ENCODE measurements at places on chromosomes 13 and 19.

DNA sequence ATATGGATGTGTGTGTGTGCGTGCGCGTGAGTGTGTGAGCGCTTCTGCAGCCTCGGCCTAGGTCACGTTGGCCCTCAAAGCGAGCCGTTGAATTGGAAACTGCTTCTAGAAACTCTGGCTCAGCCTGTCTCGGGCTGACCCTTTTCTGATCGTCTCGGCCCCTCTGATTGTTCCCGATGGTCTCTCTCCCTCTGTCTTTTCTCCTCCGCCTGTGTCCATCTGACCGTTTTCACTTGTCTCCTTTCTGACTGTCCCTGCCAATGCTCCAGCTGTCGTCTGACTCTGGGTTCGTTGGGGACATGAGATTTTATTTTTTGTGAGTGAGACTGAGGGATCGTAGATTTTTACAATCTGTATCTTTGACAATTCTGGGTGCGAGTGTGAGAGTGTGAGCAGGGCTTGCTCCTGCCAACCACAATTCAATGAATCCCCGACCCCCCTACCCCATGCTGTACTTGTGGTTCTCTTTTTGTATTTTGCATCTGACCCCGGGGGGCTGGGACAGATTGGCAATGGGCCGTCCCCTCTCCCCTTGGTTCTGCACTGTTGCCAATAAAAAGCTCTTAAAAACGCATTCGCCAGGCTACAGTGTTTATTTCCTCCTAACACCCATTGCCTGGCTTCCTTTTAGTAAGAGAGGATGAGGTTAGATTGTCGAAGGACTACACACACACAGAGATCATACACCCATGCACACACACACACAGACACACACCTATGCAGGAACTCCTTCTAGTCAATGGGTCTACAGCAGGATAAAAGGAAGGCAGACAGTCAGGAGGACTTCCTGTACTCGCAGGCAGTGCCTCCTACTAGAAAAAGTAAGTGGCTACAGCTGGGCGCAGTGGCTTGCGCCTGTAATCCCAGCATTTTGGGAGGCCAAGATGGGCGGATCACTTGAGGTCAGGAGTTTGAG is 7.1 kb downstream of the FOSB start:
- DNase-seq = no peak

- no peak for DNase-seq
These were observed 836 bp upstream of the BST2 start for GRCh38 chr19:17406046-17406886.

GRCh38 chr19:39265321-39265916 is 2.8 kb upstream of the IFNL2 start:
- no peak for DNase-seq

DNA sequence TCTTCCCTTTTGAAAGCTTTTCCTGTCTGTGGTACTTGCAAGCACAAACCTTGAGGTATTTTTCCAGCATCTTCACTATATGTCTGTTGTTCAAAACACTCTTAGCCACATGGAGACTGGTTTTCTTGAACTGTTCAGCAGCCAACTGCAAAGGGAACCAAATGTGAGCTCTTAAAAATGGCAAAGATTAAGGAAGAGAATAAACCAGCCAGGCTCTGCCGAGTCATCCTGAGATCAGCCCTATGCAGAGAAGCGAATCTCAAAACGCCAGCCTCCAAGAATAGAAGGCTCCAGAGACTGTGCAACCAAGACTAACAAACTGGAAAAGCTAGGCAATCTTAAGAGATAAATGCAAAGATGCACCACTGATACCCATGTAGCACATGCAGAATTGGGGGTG is 20.7 kb downstream of the AKAP8 start:
- no peak for DNase-seq

GRCh38 chr19:45400192-45400591 is 4.7 kb downstream of the PPP1R13L start:
- no peak for DNase-seq

DNA sequence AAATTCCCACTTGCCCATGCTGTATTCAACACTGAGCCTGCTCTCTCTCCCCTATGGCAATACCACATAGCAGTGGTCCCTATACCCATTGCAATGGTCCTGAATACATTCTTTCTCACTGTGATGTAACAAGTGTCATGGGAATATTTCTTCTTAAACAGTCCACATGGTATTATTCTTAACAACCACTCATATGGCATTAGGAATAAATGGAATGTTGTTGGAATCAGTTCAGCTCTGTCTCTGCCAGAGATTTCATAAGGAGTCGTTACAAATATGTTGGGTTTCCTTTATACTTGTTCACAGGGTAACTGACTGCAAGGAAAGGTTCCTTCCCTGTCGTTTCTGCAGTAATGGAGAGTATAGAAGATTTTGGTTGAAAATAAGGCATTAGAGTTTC is 128.3 kb upstream of the SPATA13 start:
- no peak for DNase-seq

DNA sequence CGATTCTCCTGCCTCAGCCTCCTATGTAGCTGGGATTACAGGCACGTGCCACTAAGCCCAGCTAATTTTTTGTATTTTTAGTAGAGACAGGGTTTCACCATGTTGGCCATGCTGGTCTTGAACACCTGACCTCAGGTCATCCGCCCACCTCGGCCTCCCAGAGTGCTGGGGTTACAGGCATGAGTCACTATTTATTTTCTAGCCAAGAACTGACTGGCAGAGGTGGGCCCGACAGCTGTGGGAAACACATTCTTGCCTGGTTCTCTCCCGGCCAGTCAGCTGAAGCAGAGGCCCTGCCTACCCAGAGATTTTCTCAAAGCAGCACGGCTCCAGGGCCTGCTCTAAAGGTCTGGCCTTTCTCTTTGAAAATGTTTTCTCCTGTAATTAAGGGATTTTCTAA is 108.0 kb downstream of the KCTD15 start:
- DNase-seq = no peak

DNA sequence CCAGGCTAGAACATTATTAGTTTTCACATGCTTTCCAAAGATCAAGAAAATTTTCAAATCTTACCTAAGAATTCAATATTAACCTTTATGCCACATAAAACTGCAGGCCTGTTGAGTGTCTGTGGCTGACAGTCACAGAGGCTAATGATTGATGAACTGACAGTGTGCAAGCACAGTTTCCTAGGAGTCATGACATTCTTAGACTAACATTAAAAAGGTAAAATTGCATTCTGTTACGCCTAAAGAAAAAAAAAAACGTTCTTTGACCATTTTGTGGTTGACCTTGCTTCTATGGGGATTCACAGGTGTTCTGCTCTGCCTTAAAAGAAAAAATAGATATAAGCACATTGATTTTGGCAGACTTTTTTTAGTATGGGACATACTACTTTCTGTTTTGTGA is 1776.2 kb downstream of the PCDH9 start:
- no peak for DNase-seq

- DNase-seq = no peak
These were observed 13.5 kb upstream of the GAS6 start for GRCh38 chr13:113877149-113877990.

DNA sequence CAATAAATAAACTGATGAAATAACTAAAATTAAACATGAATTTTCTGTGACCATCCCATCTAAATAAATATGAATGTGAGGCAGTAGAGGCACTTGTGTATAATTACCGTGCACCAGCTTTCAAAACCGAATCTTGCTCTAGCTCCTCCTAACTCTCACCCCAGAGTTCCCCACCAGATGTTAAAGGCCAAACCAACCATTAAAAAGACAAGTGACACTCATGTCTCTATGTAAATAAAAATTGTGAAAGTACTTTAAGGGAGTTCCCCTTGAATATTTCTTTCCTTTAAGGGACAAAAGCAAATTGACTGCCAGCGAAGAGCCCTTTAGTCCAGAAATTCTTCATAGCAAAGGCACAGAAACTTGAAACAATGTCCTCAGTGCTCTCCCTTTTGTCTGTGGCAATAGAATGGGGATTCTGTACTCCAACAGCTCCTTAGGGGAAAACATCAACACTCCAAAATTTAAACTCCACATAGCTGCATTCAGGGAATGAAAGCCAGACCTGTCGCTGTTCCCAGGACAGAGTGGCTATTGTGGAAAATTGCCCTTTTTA is 101.7 kb upstream of the SOX21 start:
- DNase-seq = no peak

DNA sequence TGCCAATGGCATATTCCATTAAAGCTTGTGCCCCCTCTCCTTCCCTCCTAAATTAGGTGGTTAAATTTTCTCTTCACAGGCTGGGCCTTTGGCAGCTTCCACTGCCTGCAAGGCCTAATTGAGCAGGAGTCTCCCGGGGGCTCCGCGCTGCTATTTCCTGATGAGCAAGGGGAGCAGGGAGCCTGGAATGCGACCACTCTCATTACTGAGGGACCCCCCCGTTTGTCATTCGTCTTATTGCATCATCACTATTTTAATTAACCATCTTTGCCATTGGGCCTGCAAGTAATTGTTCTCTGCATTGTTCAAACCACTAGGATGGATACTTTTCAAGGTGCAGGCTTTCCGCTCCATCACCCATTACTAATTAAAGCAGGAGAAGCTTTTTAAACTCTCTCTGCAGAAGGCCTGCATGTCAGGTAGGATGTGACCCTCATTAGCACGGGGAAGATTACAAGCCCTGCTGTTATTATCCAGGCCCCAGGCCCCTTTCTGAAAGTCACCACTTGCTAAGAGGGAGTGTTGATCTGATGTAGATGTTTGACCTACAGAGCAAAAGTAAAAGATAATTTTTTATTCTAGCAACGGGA is 142.3 kb downstream of the OXGR1 start:
- no peak for DNase-seq

DNA sequence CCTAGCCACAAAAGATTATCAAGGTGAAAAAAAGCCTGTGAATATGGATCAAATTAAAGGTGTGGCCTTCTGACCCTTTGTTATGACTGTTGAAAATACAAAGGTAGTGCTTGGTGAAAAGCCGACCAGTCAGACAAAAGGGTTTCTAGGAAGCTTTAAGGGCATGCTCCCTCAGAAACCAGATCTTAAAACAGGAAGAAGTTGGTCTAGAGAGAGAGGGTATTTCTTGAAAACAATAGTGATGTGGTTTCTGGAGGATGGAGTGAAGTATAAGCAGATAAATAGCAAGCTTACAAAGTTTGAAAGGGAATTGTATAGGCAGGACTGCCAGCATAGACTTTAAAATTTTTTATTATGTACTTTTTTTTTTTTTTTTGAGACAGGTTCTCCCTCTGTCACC is 5.0 kb upstream of the EID2 start:
- DNase-seq = no peak

DNA sequence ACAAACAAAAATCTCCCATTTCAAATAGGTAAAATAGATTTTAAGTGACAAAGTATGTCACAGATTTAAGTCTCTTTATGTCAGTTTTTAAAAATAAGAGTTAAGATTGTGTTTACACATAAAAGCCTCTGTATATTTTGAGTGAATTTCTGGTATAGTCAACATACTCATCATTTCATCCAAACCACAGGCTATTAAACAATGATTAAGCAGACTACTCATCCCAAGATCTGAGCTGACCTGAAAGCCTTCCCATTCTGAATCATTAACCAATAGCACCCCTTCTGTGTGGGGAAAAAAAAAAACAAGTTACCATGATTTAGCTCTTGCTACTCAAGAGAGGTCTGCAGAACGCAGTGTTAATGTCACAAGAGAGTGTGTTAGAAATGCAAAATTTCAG is 284.4 kb upstream of the NBEA start:
- no peak for DNase-seq

GRCh38 chr19:2270157-2270422 is 11.9 kb downstream of the PEAK3 start:
- DNase-seq = no peak

DNA sequence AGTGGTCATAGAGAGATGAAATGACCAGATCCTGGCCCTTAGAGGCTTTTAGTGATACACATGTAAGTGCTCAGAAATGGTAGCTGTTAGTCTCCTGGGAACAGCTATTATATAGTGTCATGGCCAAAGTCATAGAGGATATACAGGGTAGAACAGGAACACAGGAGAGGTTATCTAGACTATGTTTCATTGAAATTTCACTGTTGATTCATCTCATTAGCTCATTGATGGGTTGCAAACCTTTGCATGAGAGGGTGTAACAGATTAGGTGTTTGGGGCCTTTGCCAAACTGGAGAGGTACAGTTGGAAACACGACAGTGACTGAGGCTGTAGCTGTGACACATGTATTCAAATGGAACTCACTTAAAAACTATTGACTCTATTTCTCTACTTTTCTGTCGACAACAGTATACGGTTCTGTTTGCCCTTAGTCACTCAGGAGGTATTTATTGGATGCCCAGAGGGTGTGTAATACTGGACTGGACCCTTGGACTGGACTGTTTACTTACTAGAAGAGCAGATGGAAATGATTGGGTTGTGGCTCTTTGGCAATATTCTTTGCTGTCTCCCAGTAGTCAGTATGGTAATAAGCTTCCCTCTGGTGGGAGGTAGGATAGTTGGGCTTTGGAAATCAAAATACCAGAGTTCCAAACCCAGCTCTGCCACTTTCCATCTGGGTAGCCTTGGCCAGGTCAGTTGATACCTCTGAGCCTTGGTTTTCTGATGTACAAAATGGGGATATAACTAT is 29.8 kb downstream of the ARHGAP35 start:
- DNase-seq = no peak

- no peak for DNase-seq
These were observed 43.2 kb downstream of the N4BP2L1 start for GRCh38 chr13:32384702-32385101.

DNA sequence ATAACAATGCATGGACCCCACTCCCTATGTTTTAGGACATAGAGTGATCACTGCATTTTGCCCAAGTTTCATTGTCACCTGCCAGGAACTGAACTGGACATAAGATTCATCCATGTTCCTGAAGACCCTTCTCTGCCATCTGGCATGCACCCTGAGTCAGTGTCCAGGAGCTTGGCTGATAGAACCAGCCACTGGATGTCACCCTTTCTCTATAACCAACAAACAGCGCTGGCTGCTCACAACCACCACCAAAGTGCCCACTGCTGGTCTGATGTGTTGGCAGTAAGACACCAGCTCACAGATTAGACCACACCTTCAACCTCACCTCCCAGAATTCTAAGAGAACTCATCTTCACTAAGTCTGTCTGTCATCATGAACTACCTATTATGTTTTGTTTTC is 333.4 kb downstream of the ITGBL1 start:
- DNase-seq = no peak

GRCh38 chr19:11482384-11483050 is 1.7 kb upstream of the ELAVL3 start:
- peak; percentile 83 for DNase-seq

GRCh38 chr13:73633817-73634460 is 500.3 kb downstream of the KLF12 start:
- no peak for DNase-seq

DNA sequence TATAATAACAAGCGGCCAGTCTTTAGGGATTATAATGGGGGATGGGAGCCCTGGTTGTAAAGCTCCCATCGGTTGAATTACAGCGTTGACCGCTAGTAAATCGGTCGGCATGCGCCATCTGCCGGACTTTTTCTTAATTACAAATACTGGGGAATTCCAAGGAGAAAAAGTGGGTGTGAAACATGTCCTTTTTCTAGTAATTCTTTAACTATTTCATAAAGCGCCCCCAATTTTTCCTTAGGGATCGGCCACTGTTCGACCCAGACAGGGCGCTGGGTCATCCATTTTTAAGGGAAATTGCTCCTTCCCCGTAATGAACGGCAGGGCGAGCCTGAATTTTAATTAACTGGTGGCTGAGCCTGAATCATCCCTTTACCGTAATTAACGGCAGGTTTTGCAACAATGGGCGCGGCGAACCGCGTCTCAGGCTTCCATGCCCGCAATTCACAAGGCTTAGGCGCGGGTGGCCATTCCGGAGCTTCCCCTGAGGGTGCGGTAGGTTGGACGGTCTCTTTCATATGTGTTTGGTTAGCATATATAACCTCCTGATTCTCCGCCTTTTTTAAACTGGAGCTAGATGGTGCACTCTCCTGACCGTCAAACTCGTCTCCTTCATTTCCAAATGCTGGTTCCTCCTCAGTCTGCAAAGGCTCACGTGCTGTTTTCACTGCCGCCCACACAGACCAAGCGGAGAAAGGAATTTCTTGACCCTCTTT is 30.2 kb upstream of the EVI5L start:
- DNase-seq = peak; percentile 28
